ENCODE measurements at places on chromosomes 2 and 18. TPM values are rescaled to one million over a fixed set of nuclear protein-coding genes. Genes with fewer than 3 reads are reported as not detected.
A peak's percentile ranks its signal among the peaks of the same experiment; 100 is the strongest.

DNA sequence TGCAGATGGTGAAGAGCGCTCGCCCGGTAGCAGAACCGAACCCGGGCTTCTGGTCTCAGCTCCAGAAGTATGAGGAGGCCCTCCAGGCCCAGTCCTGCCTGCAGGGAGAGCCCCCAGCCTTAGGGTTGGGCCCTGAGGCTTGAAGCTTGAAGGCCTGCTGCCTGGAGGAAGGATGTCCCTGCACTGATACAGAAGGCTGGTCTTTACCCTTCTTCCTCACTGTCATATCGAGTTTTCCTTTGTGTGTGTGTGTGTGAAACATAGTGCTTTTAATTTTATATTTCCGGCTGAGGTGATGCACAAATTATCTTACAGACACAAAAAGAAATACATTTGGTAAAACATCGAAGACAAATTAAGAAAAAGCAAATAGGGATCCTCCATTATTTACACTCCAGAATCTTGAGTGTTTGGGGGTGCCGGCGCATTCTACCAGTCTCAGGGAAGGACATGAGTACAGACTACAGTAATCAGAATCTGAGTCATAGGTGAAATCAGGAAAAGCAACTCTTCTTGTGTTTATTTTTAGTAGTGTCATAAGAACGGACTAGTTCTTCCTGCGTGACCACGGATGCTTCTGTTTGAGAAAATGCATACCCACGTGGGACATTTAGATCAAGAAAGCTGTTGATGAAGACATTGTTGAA, 1.3 kb downstream of the DUSP28 start:
- H3K36me3 ChIP-seq: peaks cover 11% of the 10 kb centered on the region
- DNase-seq: peak; percentile 84
- peak overlapping the region; percentile 97 for H3K27ac ChIP-seq
- H3K27me3 ChIP-seq: no peaks in the 10 kb centered on the region
- peaks cover 66% of the 10 kb centered on the region for H3K4me1 ChIP-seq

DNA sequence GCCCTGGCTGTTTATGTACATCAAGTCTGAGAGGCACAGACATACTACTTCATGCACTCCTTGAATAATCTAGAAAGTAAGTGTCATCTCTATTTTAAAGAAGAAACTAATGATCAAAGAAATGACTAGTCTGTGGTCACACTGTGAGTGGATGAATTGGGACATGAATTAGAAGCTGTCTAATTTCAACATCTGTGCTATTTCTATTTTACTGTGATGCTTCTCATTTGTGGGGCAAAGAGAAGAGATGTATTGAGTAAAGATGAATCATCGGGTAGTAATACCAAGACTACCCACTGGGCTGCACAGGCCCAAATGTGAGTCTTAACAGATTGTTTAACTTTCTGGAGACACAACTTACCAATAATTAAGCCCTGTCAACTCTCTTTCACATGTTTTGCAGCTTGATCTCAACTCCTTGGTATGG, 42.4 kb upstream of the MTIF2 start:
- 0 out of 2 replicates have a peak, but pooled peaks cover 13% of the 10 kb centered on the region for H3K36me3 ChIP-seq
- no peaks in the 10 kb centered on the region for H3K27me3 ChIP-seq
- H3K4me3 ChIP-seq: no peak overlapping the region
- DNase-seq: peak; percentile 43

- peaks cover 2% of the 10 kb centered on the region for H3K27me3 ChIP-seq
- H3K27ac ChIP-seq: no peak overlapping the region
- H3K4me3 ChIP-seq: no peak overlapping the region
- DNase-seq: no peak
- H3K4me1 ChIP-seq: no peaks in the 10 kb centered on the region
Measured at GRCh38 chr18:40738321-40738880, 1216.6 kb upstream of the PIK3C3 start.

DNA sequence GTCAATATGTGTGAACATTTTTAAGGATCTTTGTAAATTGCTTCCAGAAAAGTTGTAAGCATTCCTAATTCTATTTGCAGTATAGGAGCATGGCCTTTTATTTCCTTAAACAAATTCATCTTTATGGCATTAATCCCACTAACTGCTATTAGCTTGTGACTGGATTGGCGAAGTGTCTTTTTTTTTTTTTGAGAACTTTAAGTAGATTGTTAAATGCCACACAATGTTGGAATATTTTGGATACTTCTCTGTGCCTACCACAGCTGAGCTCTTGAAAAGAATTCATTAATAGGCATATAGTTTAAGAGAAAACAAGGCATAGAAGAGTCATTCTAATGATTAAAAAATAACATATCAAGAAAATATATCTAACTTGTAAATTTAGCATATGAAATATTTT, 129.7 kb downstream of the LAMA3 start:
- H3K27ac ChIP-seq: no peak overlapping the region
- H3K4me1 ChIP-seq: peaks cover 21% of the 10 kb centered on the region
- no peak overlapping the region for H3K4me3 ChIP-seq

- peaks cover 9% of the 10 kb centered on the region for H3K36me3 ChIP-seq
- H3K27me3 ChIP-seq: peaks cover 3% of the 10 kb centered on the region
- H3K4me1 ChIP-seq: peaks cover 52% of the 10 kb centered on the region
- DNase-seq: no peak
- no peak overlapping the region for H3K27ac ChIP-seq
- no peak overlapping the region for H3K4me3 ChIP-seq
Measured at GRCh38 chr2:218294430-218295022, 2.2 kb upstream of the TMBIM1 start.

GRCh38 chr2:74417763-74418162, 3.7 kb downstream of the C2orf81 start:
- H3K27me3 ChIP-seq: no peaks in the 10 kb centered on the region
- no peak overlapping the region for H3K27ac ChIP-seq
- H3K36me3 ChIP-seq: no peaks in the 10 kb centered on the region
- peaks cover 16% of the 10 kb centered on the region for H3K4me1 ChIP-seq

DNA sequence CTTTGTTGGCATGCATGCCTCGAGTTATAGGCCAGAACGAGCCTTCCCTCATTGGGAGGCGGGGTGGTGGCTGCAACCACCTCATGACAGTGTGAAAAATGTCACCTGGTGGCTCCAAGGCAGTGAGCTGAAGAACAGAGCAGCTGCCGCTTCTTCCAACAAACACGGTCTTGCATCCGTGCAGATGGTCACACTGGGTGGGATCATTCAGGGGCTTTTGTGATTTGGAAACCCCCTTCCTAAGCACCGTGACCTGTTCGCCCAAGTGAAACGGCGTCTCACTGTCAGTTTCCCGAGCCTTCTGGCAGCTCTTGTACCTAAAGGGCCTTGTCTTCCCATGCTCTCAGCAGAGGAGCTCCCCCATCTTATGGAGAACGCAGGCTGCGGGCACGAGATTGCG, 159.7 kb downstream of the NAPG start:
- H3K27ac ChIP-seq: no peak overlapping the region
- no peaks in the 10 kb centered on the region for H3K4me1 ChIP-seq
- DNase-seq: no peak
- no peaks in the 10 kb centered on the region for H3K36me3 ChIP-seq
- H3K4me3 ChIP-seq: no peak overlapping the region
- peaks cover 9% of the 10 kb centered on the region for H3K27me3 ChIP-seq

GRCh38 chr2:118294063-118294462, 205.8 kb downstream of the INSIG2 start:
- H3K36me3 ChIP-seq: no peaks in the 10 kb centered on the region
- no peak overlapping the region for H3K27ac ChIP-seq
- peaks cover 4% of the 10 kb centered on the region for H3K27me3 ChIP-seq

HK2 gene
- 47.8 TPM for total RNA-seq

DNA sequence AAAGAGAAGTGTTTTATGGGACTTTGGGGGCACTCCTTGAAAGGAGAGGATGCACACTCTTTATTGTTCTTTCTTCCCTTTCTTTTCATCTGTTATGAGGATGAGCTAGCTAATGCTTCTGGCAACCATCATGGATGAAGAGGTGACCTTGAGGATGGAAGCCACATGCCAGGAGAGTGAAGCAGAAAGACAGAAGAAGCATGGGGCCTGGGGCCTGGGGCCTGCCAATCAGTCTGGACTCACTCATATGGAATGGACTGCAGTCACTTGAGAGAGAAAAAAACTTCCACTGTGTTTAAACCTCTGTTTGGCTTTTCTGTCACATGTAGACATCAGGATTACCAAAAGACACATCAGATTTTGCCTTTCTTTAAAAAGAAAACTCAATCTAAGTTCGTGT, 35.8 kb upstream of the ZFP36L2 start:
- peaks cover 2% of the 10 kb centered on the region for H3K27me3 ChIP-seq
- no peaks in the 10 kb centered on the region for H3K36me3 ChIP-seq
- no peak overlapping the region for H3K4me3 ChIP-seq
- peak; percentile 6 for DNase-seq

- no peaks in the 10 kb centered on the region for H3K4me1 ChIP-seq
- H3K36me3 ChIP-seq: no peaks in the 10 kb centered on the region
- peaks cover 5% of the 10 kb centered on the region for H3K27me3 ChIP-seq
- no peak overlapping the region for H3K27ac ChIP-seq
Measured at GRCh38 chr2:197241596-197241995, 69.0 kb downstream of the ANKRD44 start.

GRCh38 chr2:37581433-37581832, 90.0 kb downstream of the CDC42EP3 start:
- no peaks in the 10 kb centered on the region for H3K27me3 ChIP-seq
- no peak overlapping the region for H3K4me3 ChIP-seq
- peaks cover 17% of the 10 kb centered on the region for H3K36me3 ChIP-seq
- peaks cover 63% of the 10 kb centered on the region for H3K4me1 ChIP-seq
- no peak for DNase-seq

DNA sequence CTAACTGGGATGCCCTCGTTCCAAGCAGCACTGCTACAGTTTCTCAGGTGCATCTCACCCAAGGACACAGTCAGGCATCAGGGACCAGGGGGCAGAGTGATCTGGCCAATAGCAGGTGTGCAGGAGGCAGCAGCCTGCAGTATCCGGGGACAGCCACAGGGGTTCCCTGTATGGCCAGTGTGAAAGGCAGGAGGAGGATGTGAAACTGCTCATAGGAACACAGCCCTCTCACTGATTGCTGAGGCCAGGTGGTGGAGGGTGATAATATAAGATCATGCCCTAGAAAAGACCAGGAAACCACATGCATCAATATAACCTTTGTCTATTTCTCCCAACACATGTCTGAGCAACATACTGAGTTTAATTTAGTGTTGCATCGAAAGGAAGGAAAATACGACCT, 112.7 kb upstream of the TACR1 start:
- no peaks in the 10 kb centered on the region for H3K36me3 ChIP-seq
- H3K27ac ChIP-seq: no peak overlapping the region
- H3K27me3 ChIP-seq: peaks cover 4% of the 10 kb centered on the region
- DNase-seq: no peak

POU3F3 gene
- total RNA-seq: not detected

HOXD8 gene
- total RNA-seq: 4.5 TPM

DNA sequence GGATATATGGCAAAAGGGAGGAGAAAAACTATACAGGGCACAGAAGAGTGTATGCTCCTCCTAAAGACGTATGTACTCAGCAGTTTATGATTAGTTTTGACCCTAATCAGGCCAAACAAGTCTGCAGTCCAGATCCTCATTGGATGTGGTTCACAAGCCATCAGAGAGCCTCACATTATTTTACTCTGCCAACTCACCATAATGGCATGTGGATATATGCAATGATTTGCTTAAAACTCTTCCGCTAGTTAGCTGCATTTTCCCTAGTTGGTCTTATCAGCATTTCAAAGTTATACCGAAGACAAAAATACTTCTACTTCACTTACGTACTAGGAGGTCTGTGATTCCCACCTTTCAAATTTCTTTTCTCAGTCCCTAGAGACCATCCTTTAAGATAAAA, 198.4 kb downstream of the CMPK2 start:
- H3K4me1 ChIP-seq: no peaks in the 10 kb centered on the region
- H3K27me3 ChIP-seq: peaks cover 2% of the 10 kb centered on the region
- no peaks in the 10 kb centered on the region for H3K36me3 ChIP-seq

DNA sequence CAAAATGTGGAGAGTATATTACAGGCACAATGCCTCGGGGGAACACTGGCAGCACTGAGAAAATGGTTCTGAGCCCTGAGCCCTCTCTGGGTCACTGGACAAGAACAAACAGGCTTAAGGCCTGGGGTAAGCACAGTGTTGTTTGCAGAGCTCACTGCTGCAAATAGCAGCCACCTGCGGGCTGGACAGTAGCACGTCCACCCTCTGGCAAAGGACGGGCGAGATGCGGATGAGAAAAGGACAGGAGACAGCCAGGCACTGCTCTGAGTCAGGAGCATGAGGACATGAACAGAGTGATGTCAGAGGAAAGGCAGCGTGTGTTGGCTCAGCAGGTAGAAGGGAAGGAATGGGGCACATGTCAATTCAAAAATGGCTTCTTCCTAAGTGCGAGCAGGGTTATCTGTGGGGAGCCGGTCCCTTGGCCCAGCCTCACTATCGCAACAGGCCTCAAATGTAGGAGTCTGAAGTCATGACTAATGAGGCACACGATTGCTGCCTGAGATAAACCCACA, 25.9 kb upstream of the NEB start:
- no peak overlapping the region for H3K4me3 ChIP-seq
- DNase-seq: no peak
- no peaks in the 10 kb centered on the region for H3K27me3 ChIP-seq
- no peak overlapping the region for H3K27ac ChIP-seq
- no peaks in the 10 kb centered on the region for H3K4me1 ChIP-seq
- H3K36me3 ChIP-seq: no peaks in the 10 kb centered on the region

- H3K4me3 ChIP-seq: no peak overlapping the region
- peaks cover 11% of the 10 kb centered on the region for H3K4me1 ChIP-seq
- no peak for DNase-seq
- no peaks in the 10 kb centered on the region for H3K36me3 ChIP-seq
- no peak overlapping the region for H3K27ac ChIP-seq
Measured at GRCh38 chr2:32770360-32770759, 142.5 kb downstream of the TTC27 start.

DNA sequence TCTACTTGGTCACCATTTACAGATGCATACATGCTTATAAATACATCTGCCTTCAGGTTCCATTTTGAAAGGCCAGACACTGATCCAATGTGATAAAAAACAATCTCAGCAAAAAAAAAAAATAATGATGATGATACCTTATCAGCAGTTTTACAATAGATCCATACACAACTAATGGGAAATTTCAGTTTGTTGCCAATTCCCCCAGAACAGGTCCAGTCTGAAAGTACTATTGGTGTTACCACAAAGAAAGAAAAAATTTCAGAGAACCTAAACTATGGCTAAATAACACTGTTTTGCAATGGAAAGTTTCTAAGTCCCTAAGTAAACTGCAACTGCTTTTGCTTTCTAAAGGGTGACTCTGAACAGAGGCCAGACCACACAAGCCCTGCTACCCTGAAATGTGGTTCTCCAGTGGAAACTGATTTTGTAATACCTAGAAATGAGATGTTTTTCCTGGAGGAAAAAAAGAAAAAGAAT, 54.1 kb downstream of the LPIN2 start:
- H3K27me3 ChIP-seq: no peaks in the 10 kb centered on the region
- peaks cover 15% of the 10 kb centered on the region for H3K36me3 ChIP-seq
- H3K4me3 ChIP-seq: no peak overlapping the region
- peaks cover 50% of the 10 kb centered on the region for H3K4me1 ChIP-seq
- no peak for DNase-seq

DNA sequence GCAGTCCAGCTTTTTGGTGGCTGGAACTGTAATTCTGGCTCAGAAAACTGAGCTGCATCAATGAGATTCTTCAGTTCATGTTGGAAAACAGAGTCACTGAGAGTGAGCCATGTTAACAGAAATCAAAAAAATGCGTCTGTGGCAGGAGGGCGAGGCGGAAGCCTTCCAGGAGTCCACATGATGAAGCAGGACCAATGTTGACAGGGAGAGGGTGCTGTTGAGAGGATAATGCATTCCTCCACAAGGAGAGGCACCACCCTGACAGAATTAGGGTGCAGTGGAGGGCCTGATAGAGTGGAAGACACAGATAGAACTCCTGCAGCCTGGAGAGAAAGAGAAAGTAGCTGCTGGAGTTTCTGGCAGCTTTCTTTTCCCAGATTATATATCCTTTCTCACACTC, 111.5 kb downstream of the MGAT5 start:
- peaks cover 44% of the 10 kb centered on the region for H3K36me3 ChIP-seq
- H3K4me3 ChIP-seq: no peak overlapping the region
- no peaks in the 10 kb centered on the region for H3K27me3 ChIP-seq
- H3K27ac ChIP-seq: no peak overlapping the region
- DNase-seq: peak; percentile 19

All from HFFc6 (cell line).